Skin of body (tissue), 3 donors: ENCODE measurements at places on chromosomes 5 and 9. TPM values are rescaled to one million over a fixed set of nuclear protein-coding genes. Genes with fewer than 3 reads are reported as not detected.

TMEM252 gene
- total RNA-seq, result not detected

DBN1 gene
- total RNA-seq, result 41.1 TPM

DNA sequence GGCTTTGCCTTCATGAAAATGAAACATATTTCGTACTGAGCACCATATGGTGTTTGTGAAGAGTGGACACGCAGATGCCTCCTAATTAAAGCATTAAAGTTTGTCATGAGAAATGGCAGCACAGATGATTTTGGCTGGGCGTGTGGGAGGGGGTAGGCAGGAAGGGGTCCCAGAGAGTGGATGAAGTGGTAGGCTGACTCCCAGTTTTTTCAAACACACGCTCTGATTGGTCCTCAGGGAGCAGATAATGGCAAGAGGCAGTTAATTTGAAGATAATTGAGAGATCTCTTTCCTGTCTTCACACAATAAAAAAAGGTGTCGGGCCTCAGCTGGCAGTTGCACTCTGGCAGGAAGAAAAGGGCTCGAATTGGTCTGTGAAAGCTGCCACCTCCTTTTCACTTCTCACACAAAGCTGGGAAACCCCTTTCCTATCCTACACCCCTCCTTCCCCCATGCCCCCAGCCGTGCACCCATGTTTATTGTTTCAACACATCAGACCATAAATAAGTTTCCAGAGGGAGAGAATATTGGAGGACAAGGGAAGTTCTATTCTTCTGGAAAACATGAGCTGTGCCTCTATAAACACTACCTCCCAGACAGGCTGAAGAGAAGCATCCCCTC is 429.6 kb downstream of the ARHGEF28 start:
- no peak for DNase-seq

DNA sequence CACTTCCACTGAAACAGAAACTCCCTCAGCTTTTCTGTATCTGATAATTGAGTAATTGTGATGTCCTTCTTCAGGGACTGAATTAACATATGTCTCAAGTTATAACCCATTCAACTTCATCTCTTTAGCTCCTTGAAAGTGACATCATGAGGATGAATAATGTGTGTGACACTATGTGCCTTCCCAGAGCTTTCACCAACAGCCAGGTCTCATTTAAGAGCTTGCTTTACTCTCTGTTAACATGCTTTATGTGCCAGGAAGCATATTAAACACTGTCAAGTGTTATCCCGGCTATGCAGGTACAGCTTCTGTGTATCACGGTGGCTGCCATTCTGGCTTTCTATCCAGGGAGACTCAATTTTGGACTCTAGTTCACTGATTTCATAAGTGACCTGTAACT is 799.9 kb downstream of the CDH12 start:
- DNase-seq, result no peak

DNA sequence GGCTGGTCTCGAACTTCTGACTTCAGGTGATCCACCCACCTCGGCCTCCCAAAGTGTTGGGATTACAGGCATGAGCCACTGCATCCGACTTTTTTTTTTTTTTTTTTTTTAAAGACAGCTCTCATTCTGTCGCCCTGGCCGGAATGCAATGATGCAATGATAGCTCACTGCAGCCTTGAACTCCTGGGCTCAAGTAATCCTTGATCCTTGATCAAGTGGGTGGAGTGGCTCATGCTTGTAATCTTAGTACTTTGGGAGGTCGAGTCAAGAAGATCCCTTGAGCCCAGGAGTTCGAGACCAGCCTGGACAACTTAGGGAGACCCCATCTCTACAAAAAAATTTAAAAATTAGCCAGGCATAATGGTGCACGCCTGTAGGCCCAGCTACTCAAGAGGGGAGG is 8.1 kb downstream of the SEC24A start:
- no peak for DNase-seq
